ENCODE measurements at places on chromosomes 16 and 17.

DNA sequence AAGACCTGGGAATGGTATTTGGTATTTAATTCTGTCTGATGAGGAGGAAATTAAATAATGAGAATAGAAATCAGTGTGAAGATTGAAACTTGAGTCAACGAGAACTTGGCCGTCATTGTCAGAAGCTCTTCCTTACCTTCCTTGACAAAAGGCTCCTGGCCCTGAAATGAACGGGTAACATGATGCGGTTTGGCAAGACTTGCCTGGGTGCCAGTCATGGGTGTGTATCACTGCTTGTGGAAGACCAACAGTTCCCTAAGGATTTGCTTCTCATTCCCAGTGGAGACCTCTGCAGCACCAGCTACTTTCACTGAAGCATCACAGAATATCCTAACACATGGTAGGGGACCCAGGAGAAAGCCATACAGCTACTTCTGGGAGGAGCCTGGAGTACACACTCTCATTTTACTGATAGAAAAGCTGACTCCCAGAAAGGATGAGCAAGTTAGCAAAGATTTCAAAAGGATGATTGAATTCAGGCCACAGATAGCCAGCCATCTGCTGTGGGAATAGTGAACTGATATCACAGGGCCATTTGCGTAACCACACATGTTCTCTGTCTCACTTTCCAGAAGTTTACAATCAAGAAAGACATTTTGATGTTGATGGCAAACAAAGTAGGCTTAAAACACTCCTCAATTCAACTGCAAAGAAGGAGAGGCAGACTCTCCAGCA lies 258.1 kb upstream of the SALL1 start:
- peak; percentile 85 for DNase-seq

DNA sequence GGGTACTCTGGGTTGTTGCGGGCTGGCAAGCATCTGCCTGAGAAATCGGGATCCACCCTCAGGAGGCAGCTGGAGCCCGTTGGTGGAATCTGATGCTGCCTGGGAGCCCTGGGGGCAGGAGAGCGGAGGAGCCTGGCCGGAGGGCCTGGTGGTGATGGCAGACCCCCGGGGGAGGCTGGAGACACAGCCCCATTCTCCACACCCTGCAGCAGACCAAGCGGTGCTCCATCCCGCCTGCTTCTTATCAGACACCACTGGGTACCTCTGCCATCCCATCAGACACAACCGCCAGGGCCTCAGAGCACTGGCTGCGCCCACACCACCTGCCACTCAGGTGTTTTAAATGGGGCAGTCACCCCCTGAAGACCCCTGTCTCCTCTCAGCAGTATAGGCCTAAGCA lies 103.9 kb downstream of the RBFOX3 start:
- no peak for DNase-seq

- DNase-seq = peak; percentile 94
These were observed 11.5 kb downstream of the TAC4 start for GRCh38 chr17:49836111-49837030.

- peak; percentile 90 for DNase-seq
These were observed 10.5 kb downstream of the ST3GAL2 start for GRCh38 chr16:70428178-70428998.

GRCh38 chr17:4116516-4116915 lies 26.3 kb downstream of the ZZEF1 start:
- DNase-seq = no peak

DNA sequence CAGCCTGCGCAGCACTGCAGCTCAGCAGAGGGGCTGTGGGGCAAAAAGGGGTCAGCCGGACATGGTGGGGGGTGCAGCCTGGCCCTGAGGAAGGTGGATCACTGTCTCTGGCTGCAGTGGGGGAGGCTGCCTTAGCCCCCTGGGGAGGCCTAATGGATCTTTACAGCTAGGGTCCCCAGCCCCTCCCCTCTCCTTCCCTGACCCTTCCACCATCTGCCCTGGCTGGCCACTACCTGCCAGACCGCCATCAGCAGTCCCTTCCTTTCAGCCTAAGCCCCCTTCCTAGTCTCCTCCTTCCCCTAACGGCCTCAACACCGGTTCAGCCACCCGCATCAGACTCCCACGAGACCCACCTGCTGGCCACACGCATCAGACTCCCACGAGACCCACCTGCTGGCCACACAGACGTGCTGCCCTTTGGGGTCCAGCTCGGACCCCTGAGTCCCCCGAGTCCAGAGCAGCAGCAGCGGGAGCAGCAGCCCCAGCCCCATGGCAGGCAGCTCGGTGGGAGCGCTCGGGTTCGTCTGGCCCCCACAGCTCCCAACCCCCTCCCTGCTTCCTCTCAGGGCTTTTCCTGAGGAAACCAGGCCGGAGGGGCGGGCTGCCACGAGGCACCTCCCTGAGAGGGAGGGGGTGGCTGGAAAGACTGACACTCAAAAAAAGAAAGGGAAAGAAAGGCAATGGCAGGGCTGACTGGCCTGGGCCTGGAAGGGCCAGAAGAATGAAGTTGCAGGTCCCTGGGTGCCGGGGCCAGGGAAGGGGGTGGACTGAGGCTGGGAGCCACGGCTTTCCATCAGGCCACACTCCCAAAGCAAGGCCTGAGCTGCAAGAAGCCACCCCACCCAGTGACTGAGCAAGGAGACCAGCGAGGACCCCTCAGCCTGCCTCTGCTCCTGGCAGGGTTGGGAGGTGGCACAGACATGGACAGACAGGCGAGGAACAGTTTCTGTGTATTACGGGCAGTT lies at the start of gene SCARF1:
SCARF1 (minus strand) TSS at position 526 of the 965 bp plus-strand sequence; CDS start at position 491, 35 bp downstream.
- DNase-seq = no peak

DNA sequence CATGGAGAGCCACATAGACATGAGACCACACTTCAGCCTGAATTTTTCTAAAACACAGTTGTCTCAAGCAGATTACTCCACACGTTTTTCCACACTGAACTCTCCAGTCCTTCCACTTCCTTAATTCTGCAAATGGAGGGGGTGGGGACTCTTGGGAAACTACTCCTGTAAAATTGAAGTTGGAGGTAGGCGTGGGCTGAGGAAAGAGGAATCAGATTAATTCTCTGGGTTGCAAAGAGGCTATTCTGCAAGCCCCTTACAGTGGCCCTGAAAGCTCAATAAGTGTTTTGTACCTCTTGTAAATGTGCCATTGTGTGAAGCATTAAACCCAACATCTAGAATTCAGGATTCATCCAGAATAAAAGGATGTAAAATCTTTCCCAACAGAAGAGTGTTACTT lies 9.6 kb downstream of the MARVELD3 start:
- DNase-seq = no peak

DNA sequence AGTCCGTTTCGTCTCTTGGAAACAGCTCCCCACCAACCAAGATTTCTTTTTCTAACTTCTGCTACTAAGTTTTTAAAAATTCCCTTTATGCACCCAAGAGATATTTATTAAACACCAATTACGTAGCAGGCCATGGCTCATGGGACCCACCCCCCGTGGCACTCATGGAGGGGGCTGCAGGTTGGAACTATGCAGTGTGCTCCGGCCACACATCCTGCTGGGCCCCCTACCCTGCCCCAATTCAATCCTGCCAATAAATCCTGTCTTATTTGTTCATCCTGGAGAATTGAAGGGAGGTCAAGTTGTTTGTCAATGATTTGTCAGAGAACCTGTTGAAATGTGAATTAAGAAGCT lies 48.2 kb downstream of the IL21R start:
- no peak for DNase-seq

GRCh38 chr17:76149214-76149613 lies 8.2 kb upstream of the FOXJ1 start:
- no peak for DNase-seq

- DNase-seq = no peak
These were observed 186.0 kb upstream of the ZNF469 start for GRCh38 chr16:88196471-88197400.

DNA sequence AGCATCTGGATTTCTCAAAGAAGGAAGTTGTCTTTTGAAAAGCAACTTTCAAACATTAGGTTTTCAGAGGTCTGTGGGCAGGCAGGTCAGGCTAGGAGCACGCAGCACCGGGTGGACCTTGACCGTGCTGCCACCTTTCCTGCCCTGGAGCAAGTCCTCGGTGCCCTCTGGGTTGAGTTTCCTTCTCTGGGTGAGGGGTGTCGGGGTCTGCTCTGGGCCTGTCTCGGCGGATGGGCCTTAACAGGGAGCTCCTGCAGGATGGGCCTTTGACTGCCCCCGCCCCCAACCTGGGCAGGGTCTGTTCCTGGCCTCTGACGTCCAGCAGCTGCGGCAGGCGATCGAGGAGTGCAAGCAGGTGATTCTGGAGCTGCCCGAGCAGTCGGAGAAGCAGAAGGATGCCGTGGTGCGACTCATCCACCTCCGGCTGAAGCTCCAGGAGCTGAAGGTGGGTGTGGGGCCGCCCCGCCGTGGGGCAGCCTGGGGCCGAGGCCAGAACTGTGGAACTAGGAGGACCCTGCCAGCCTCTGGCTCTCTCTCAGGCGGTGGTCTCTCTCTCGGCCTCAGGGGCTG lies 8.7 kb downstream of the DEF8 start:
- DNase-seq = no peak

DNA sequence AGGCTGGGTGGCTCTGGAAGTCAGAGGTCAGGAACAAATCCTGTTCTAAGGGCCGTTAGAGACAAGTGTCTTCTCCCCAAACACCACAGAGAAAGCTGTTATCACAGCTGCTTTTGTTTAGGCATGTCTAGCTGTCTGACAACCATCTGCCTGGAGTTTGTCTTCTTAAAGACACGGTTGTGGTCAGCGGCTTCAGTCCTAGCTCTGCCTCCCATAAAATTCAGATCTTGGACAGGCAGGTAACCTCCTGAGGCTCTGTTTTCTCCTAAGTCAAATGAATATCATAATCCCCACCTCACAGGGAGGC lies 2.3 kb upstream of the ITGA3 start:
- peak; percentile 85 for DNase-seq

- DNase-seq = no peak
These were observed 9.5 kb upstream of the LGALS9 start for GRCh38 chr17:27621536-27621935.

- no peak for DNase-seq
These were observed 49.0 kb upstream of the HAS3 start for GRCh38 chr16:69056421-69056820.

- no peak for DNase-seq
These were observed 91.1 kb downstream of the RGS9 start for GRCh38 chr17:65228287-65228686.

DNA sequence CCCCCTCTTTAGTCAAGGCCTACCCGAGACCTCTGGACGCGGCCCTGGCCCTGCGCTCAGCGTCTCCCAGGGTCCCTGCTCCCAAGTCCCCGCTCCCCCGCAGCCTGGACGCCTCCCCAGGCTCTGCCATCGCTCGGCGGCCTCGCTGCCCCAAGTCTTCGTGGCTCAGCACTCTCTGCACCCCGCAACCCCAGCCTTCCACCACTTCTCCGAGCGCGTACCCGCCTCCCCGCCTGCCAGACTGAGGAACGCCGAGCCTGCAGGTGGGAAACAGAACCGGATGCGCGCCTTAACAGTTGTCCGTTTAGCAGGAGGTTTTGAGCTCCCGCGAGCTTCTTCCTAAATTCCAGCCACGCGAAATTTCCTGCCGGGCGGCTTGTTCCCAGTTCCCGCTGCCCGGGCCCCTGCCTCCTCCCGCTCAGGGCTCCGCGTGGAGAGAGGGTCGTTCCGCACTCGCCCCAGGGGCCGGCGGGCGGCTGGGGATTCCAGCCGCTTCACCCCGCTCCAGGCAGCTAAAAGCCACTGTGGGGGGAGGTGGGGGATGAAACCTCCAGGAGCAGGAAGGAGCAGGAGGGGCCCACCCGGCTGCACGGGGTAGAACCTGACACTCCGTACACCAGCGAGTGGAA lies 87.7 kb downstream of the KCNJ12 start:
- DNase-seq = peak; percentile 2
